ENCODE measurements at places on chromosomes 12 and 14.

DNA sequence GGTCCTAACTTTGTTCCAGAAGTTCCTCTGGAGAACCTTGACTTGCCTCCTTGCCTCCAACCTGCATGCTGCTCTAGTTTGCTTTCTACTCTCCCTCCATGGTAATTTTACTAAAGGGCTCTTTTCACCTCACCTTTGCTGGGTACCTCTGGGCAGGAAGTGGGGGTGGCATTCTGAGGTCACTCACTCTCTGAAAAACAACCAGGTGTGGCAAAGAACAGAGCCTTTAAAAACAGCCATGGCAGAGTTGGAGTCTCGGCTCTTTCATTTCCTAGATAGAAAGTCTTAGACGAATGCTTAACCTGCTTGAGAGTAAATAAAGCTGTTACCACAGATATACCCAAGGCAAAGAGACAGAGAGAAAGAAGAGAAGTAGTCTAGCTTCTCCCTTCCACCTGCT, 827.9 kb downstream of the BCL11B start:
- no peak for DNase-seq

- DNase-seq: no peak
These were observed 29.1 kb upstream of the KCNK10 start for GRCh38 chr14:88351966-88352691.

DNA sequence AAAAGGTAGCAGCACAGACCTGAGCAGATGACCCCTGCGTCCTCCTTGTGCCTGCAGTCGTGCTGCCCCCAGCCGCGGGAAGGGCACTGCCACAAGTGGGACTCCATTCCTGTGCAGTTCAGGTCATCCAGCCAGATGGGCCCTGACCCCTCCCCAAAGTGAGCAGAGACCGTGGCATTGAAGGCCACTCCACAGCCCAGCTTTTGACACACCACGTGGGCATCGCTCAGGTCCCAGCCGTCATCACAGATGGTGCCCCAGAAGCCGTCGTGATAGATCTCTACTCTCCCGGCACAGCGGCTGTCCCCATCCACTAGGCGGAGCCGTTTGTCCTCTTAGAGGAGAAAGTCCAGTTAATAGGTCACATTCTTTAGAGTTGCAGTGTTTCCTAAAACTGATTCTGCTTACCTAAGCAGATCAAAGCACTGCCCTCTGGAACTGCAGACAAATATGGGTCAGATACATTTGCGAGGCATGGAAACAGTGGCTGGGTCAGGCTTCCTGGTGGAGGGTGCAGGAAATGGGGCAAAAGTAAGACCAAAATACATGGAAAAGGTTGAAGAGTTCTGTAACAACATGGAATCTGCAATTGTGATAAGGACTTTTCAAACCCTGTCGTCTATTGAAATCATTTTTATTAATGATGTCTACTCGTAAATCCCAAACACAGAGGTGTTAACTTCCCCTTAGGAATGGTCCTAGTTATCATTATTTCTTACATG, 69.4 kb downstream of the CD163L1 start:
- DNase-seq: no peak

- DNase-seq: no peak
These were observed 11.3 kb upstream of the EML5 start for GRCh38 chr14:88804035-88804434.

- DNase-seq: peak; percentile 66
These were observed 116.1 kb upstream of the FUT8 start for GRCh38 chr14:65296402-65296801.

- DNase-seq: no peak
These were observed 53.9 kb downstream of the TTLL5 start for GRCh38 chr14:75714991-75715390.

GRCh38 chr12:90181216-90181615, 472.6 kb upstream of the ATP2B1 start:
- peak; percentile 32 for DNase-seq

- DNase-seq: peak; percentile 55
These were observed 274.7 kb downstream of the EGLN3 start for GRCh38 chr14:33676135-33676566.

All from amniotic epithelial cell (primary cell).